ENCODE measurements at places on chromosomes 5 and 9.

DNA sequence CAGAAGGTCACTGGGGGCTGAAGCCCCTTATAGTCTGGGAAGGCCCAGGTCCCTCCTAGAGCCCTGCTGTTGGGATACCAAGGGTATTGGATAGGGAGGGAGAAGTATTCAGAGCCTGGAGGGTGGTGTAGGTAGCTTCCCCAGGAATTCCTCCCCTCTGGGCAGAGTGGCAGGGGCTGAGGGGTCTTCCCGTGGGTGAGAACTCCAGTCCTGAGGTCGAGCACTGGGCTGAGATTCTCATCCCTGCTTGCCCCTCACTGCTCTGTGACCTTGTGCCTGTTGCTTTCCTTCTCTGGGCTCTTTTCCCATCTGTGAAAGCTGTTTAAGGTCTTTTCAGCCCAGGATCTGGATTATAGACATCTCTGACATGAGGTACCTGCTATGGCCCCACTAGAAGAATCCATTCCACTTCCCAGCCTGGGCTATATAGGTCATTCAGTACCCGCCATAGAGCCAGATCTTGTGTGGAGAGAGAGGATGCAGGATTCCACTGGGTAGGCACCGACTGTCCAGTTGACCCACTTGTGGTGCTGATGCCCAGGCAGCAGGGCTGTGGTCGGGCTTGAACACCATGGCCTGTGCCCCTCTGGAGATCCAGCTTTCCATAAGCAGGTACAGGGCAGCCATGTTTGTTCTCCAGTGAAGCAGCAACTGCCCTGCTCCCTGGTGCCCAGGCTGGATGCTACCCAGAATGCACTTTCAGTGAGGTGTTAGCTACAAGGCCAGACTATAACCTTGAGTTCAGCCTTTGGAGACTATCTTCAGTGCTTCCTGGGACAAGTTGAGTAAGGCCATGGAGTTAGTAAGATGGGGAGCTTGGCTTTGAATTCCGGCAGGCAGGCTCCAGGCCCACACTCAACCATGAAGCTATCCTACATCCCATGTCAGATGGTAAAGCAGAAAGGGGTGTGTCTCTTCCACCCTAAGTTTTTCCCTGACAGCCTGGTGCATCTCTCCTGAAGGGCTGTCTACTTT is 60.1 kb downstream of the AMBP start:
- no peak for DNase-seq

- DNase-seq, result no peak
Observed at GRCh38 chr9:136014924-136015633, 53.9 kb upstream of the UBAC1 start.

- no peak for DNase-seq
Observed at GRCh38 chr9:73810585-73811215, 659.0 kb downstream of the ANXA1 start.

- DNase-seq, result no peak
Observed at GRCh38 chr5:72494623-72495124, 12.5 kb downstream of the ZNF366 start.

DNA sequence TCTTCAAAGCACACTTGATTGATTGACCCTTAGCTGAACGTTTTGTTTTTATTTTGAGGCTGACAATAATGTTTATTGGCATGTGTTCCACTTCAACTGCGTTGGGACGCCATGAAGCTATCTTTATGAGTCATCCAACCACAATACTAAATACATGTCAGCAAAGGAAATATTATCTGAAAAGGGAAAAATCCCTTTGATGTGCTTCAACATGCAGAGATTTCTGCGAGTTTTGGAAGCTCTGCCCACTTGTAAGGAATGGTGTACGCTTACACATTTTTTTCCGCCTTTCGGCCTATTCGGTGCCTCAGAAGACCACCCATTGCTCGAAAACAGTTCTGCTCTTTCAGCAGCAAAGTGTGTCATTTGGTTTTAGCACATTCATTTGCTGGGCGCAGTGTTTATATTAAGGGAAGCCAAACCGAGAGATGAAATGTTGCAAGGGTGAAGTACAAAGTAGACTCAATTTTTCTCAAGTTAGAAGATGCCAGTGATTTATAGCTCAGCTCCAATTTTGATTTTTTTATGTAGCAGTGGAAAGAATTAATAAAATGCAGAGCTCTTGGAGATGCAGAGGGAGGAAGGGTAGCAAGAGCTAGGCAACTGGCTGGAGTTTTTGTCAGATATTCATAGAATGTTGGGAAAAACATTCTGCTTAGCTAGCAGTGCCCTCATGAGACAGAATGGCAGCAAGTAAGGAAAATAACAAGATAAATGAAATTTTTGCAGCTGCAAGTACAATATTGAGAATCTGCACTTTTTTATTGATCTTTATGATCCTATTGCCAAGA is 68.9 kb downstream of the PRDM6 start:
- DNase-seq, result no peak

GRCh38 chr9:110531776-110532175 is 47.8 kb downstream of the SVEP1 start:
- no peak for DNase-seq

GRCh38 chr5:131254741-131255140 is 9.1 kb upstream of the CDC42SE2 start:
- DNase-seq, result no peak

DNA sequence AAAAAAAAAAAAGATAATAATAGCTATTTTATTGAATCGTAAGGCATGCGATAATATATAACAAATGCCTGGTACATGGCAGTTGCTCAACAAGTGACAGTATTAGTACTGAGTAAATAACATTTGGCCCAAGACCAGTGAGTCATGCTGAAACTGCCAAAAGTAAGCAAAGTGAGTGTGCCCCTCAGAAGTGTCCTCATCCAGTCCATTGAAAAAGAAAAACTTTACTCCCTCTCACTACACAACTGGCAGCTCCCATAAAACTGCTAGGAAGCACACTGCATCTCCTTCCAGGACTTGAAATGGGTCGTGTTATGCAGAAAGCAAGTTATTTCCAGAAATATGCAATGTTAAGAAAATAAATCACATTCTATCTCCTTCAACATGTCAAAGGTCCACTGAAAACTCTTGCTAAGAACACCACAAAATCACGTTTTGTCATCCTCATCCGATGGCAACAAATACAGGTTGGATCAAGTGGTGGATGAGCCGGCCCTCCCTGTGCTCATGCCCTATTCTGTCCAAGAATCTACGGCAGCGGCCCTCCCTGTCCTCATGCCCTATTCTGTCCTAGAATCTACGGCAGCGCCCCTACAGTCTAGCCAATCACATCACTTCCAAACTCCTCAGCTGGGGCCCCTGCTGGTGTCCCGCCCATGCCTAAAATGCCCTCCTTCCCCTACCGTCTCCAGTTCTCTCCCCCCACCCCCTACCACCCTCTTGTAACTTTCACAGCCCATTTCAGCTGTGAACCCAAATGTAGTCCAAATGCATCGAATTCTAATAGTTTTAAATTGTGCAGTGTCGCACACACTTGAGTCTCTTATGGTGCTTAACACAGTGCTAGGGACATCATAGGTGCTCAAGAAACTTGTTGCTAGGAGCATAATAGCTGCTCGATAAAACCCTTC is 12.5 kb downstream of the PTCH1 start:
- DNase-seq, result peak; percentile 59

GRCh38 chr5:137632716-137633115 is 103.2 kb downstream of the KLHL3 start:
- no peak for DNase-seq

DNA sequence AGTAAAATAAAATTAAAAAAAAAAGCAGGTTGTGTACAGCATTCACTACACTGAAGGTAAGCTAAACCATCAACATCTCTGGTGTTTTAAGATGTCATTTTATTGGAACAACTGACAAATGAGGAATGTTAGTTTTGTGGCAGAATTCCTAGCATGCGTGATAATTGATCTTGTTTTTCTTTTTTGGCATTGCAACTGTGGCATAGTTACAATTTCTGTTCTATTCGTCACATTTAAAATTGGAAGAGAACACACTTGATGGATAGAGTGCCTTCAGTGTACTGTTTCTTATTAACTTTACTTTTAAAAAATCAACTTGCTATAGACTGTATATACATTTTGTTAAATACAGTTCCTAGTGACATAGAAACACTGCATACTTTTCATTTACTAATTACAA is 43.6 kb upstream of the TNFSF15 start:
- no peak for DNase-seq

DNA sequence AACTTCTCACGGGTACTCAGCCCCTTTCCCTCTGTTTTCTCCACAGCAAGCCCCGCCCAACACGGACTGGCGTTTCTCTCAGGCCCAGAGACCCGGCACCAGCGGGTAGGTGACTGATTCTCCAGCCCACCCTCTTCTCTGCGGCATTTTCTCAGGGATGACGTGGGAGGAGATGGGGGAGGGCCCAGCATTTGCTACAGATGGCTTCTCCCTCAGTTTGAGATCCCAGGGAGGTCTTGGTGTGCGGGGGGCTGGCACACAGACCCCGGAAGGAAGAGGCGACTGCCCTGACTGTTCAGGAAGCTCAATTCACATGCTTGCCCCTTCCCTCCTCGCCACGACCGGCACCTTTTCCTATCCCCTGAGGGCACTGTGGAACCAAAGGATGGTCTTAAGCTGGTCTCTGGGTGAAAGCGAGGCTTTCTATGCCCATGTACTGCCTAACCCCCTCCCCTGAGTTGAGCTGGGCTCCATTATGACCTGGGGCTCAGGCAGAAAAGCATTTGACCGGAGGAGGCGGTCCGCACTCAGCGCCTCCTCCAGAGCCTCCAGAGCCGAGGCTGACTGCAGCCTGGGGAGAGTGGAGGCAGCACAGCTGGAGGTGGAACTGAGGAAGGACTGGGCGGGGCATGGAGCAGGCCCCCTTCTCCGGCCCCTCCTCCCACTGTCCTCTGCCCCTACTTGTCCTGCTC is 6.0 kb downstream of the PCDHGC5 start:
- DNase-seq, result no peak

- peak; percentile 23 for DNase-seq
Observed at GRCh38 chr9:89437772-89438171, 60.1 kb downstream of the SEMA4D start.

GRCh38 chr9:94714494-94714893 is 12.0 kb upstream of the AOPEP start:
- no peak for DNase-seq
